ENCODE measurements at places on chromosomes 13 and 19.

DNA sequence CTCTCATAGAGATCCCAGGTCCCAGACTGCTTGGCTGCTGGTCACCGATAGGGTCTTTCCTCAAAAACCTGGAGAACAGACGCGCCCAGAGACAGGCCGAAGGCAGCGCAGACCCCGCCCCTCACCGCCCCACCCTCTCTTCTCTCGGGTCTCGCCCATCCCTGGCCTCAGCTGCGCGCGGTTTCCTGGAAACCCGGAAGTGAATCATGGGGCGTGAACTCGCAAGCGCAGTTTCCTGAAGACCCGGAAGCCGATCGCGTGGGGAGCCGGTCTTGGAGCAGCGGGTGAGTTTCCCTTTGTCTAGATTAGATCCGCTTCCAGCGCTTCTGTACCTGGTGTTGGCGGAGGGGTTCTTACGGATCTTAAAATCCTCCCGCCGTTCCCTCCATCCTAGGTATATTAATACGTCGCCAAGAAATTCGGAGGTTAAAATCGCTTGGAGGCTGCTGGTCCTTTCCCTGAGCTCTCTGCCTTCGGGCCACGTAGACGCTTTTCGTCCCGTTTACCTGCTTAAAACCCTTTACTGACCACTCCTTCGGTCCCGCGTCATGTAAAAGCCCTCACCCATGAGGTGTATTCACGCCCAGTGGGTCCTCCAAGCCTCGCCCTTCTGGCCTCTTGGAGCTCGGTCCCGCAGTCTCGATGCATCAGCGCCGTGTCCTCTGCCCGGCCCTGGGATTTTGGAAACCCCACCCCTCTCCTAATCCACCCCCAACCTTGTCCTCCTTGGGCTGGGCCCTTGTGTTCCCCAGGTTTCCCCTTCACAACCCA lies at the start of gene ZNF578:
Gene ZNF578, plus strand, starts transcription at position 230 of the 771 bp plus-strand sequence. CDS start 48,293 bp downstream, outside the sequence.
- peak; percentile 90 for DNase-seq

DNA sequence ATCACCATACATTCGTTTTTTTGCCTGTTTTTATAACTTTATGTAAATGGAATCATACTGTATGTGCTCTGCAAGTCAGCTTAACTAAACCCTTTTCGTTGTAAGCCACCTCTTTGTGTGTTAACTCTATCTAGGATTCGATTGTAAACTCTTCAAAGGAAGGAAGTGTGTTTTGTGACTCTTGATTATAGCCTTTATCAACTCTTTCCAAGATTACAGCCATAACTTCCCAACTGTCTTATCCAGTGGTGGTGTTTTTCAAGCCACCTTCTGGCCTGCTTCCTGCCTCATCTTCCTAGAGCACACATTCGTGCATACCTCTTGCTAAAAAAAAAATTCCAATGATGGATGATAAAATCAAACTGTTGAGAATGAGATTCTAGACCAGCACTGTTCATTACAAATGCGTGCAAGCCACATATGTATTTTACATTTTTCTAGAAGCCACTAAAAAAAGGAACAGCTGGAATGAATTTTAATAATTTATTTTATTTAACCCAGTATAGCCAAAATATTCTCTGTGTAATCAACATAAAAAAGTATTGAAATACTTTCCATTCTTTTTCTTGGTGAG lies 12.0 kb upstream of the FBXL3 start:
- no peak for DNase-seq

DNA sequence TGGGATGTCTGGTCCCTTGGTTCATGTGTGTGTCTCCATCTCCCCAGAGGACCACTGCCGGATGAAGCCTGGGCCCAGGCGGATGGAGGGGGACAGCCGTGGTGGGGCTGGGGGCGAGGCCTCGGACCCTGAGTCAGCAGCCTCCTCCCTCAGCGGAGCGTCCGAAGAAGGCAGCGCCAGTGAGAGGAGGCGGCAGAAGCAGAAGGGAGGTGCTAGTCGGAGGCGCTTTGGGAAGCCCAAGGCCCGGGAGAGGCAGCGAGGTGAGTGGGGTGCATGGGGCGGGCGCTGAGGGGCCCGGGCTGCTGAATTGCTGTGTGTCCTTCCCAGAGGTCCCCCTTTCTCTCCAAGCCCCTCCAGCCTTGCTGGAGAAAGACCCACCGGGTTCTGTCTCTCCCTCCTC lies 3.2 kb downstream of the CCDC106 start:
- DNase-seq: no peak

GRCh38 chr13:95603887-95604555 lies 40.5 kb downstream of the DZIP1 start:
- DNase-seq: no peak

DNA sequence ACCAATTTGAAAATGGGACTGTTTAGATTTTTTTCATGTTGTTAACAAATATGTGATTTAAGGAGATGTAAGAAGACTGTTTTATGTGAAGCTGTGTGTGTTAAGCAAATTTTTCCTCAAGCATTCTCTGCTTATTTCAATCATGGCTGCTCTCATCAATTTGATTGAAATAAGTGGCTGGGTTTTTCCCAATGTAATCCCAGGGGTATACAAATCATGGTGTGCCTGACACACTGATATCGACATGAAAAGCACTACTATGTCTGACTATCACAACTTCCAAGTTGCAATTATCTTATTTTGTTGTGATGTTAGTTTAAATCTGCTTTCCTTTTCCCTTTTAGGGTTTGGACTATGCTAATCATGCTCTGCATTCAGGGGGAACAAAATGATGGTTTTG lies 283.7 kb downstream of the HS6ST3 start:
- no peak for DNase-seq

DNA sequence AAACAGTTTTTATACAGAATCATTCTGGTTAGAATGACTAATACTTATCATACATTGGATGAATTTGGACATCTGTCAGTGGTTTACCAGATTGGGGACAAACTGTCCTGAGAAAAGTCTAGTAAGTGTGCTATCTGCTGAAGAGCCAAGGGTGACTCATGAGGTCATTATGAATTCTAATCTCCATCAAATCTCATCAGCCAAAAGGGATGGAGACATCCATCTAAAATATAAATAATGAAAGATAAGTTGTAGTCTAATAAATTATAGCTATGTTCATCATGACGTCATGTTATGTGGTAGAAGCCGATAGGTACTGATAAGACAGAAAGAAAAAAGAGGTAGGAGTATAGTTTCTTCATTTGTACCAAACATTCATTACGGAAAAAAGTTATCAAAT lies 804.4 kb downstream of the PCDH9 start:
- DNase-seq: no peak

GRCh38 chr13:40503011-40503410 lies 163.4 kb downstream of the FOXO1 start:
- DNase-seq: no peak

DNA sequence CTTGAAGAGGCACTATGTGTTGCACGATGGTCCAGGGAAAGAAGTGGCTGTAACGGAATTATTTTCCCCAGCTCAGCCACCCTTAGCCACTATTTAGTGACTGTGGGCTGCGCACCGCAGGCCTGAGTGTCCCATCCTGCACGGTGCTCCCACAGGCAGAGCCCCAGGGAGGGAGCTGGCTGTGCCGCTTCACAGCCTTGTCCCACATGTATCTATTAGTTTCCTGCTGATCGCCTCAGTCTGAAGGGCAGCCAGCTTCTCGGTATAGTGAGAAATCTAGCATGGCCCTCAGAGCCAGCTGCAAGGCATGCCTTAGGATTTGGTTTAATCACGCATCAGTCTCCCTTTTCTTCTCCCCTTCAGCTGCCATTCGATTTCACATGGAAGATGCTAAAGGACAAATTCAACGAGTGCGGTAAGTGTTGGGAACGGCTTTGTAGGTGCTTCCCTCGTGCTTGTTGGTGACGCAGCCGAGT lies 15.7 kb downstream of the PRAM1 start:
- peak; percentile 10 for DNase-seq

GRCh38 chr19:10981252-10981895 lies 20.5 kb downstream of the SMARCA4 start:
- DNase-seq: no peak

DNA sequence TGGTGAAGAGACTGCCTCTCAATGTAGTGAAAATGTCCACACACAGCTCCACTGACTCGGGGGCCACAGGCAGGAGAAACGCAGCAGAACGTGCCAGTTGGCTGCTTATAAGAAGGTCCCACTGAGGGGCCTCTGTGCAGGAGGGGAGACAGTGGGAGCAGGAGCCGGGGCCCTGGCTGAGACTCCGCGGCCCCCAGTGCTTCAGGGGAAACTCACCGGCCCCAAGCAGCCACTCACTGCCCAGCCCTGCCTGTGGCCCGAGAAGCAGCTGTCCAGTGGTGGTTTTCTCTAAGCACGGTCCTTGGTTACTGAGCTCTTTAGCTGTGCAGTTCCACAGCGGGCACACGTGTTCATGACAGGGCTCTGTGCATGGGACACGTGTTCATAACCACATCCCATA lies 91.9 kb upstream of the MCF2L start:
- DNase-seq: peak; percentile 7

DNA sequence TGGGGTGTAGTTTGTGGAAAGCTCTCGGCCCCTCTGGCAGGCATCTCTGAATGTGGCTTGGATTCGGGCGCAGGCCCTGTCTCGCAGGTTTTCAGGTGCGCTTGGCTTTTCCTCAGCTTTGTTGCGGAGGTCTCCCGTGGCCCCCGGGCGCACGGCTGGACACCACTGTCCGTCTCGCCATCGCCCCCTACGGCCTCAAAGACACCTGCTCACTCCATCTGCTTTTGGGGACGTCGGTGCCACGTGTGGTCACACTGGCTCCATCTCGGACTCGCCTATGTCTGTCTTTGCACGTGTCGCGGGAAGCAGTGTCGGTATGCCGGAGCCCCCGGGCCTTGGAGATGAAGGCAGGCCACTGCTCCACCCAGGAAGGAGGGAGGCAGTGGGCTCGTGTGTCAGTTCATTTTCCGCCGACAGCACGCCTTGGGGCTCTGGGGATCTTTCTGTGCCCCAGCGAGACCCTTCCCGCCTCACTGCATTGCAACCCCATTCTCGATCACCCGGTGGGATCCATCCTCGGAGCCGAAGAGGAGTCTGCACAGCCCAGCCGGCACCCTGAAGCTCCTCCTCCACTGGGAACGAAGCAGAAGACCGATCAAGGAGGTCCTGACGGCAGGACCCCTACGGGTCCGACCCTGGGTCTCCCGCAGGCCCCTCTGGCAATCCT lies 42.1 kb downstream of the ZNF146 start:
- DNase-seq: no peak

- no peak for DNase-seq
Measured at GRCh38 chr13:93364166-93364565, 137.6 kb downstream of the GPC6 start.

GRCh38 chr13:52162279-52163101 lies 3.1 kb upstream of the NEK3 start:
- DNase-seq: no peak

Measured in posterior cingulate gyrus (tissue), 11 donors.